ENCODE measurements at places on chromosomes 1 and 21.

DNA sequence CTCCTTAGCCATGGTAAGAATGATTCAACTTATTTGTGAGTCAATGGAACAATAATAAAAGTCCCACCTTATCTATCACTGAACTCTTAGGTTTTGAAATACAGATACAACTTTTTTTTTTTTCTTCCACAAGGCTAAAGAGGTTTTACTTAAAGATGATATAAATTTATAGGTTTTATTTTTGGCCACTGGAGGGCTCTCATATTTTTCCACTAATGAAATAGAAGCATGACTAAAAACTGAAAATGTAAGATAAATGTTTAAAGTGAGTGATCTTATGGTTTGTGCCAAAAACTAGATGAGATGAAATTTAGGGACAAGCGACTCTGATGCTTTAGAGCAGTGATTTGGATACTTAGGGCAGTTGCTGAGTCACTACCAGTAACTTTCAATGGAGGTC, 499.0 kb downstream of the NUF2 start:
- no peak for DNase-seq

GRCh38 chr1:189821833-189822232, 655.8 kb downstream of the BRINP3 start:
- no peak for DNase-seq

GRCh38 chr1:212518188-212519054, 85.7 kb downstream of the NENF start:
- DNase-seq, result peak; percentile 79

DNA sequence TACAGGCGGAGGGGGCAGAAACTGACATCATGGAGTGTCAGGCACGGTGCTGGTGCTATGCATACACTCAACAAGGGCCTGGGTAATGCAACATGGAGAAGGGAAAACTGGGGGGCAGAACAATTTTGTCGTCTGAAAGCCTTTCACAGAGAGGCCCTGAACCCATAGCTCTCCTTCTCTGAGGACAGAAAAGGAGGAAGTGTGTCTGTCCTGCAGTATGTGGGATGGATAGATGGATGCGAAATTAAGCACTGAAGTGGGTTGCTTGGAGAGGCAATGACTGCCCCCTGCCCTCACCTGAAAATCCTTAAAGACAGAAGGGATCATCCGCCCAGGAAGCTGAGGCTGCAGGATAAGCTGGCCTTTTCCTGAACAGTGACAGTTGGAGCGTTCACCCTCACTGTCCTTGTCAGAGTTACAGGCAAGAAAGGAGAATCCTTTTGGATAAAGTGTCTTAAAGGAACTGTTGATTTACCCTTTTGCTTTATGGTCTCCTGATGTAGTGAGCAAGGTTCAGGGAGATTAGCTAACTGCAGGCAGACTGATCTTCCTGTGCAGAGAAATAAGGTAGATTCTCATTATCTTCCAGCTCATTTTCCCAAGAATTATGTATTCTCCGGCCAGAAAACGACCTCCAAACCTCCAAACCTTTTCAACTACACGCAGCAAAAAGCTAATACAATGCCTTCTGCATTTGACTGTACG, 1.6 kb upstream of the FAM20B start:
- DNase-seq, result no peak

- DNase-seq, result no peak
Observed at GRCh38 chr1:226349081-226349480, 40.1 kb upstream of the LIN9 start.

DNA sequence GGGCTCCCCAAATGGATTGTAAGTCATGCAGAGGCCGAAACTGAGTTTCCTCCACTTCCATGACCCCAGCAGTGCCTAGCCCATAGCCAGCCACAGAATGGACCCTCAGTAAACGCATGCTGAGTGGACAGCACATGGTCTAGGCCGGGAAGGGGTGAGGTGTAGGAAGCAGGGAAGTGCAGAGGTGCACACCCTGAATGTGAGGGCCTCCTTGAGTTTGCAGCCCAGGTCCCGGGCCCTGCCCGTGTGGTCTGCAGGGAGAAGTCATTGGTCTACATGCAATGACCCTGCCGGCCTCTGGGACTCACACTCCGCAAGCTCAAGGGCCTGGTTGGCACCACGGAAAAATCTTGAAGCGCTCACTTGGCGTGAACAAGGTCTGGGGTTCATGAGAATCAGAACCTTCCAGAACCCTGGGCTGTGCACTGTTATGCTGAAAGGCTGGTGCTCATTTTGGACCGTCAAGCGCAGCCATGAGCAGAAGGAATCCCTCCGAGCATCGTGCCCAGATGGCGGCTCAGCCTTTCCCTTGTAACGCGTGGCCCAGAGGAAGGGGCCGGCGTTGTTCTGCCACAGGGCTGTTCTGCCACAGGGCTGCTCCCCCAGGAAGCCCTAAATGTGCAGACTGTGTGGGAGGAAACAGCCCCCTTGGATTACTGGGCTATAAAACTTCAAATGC, 66.4 kb downstream of the PSMG1 start:
- no peak for DNase-seq

GRCh38 chr1:202725526-202725925, 15.3 kb upstream of the SYT2 start:
- DNase-seq, result no peak

GRCh38 chr1:213535679-213536078, 452.1 kb upstream of the PROX1 start:
- DNase-seq, result no peak

DNA sequence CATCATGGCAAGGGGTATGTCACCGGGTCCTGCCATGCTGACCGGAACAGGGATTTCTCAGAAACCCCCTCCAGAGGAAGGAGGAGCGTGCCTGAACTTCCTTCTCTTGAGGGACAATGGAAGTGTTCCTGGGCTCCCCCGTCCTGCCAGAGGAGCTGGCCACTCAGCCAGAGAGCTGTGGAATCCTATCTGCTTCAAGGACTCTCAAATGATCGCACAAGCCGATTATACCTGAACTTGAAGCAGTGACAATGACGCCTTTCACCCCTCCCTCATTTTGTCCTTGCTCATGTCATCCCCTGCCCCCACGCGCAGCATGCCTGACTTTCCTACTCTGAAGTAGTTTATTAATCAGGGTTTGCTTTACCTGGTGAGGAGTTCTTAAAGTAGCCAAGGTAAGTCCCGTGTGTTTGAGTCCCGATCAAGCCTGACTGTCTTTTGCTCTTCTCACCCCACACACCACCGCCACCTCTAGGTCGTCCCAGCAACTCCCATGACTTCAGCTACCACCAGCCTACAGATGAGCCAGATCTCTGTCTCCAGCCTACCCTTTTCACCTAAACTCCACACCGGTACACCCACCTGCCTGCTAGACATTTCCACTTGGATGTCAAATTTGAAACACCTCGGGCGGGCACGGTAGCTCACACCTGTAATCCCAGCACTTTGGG, 25.0 kb upstream of the PRELP start:
- no peak for DNase-seq

- no peak for DNase-seq
Observed at GRCh38 chr1:223331929-223332328, 32.0 kb downstream of the SUSD4 start.

- no peak for DNase-seq
Observed at GRCh38 chr1:103448560-103448959, 76.9 kb upstream of the RNPC3 start.

DNA sequence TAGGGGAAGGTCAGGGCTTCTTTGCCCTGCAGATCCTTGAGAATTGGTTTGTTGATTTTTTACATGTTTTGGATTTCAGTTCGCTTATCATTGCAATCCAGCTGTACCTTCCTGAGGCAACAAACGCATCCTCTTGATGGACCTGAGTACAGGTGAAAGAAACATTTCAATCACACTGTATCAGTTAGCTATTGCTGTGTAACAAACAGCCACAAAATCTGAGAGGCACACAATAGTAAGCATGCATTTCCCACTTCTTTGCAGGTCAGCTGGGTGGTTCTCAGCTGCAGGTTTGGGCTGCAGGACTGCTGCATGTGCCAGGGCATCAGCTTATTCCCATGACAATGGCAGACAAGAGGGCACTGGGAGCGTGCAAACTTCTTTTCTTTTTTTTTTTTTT, 586.4 kb downstream of the MATN1 start:
- no peak for DNase-seq

- peak; percentile 35 for DNase-seq
Observed at GRCh38 chr1:22255341-22256212, 112.7 kb upstream of the WNT4 start.

DNA sequence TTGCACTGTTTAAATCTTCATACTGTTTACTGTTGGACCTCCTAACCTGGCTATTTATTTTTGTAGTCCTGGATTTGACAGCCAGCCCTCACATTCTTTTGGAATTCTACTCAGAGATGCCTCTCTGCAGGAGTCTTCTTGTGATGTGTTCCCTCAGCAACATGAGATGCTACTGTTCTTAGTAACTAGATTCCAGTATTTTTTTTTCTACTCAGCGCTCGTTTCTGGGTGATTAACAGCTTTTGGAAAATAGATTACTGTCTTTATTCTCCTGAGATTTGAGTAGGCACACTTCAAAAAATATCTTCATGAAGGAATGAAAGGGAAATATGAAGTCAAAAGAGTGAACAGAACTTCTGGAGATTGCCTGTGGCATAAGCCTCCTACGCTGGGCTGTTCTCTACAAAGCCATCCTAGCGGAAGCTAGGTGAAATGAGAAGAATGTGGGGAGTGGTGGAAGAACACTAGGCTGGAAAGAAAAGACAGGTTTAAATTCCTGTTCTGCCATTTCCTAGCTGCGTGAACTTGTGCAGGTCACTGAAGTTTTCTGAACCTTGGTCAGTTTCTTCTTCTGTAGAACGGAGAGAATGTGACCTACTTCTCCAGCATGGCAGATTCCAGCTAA, 75.9 kb downstream of the LRRC8C start:
- DNase-seq, result no peak

DNA sequence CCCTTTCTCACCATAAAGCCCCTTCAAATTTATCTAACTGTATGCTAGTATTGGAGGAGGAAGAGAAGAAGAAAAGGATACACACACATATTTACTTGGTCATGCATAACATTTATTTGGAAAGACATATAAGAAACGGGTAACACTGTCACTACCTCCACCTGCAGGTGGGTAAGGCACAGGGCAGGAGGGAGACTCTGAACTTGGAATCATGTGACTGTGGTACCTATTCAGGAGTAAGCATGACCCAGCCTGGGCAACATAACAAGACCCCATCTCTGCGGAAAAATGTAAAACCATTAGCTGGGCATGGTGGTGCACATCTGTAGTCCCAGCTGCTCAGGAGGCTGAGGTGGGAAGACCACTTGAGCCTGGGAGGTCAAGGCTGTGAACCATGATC, 1.4 kb upstream of the PADI6 start:
- DNase-seq, result peak; percentile 32
